ENCODE measurements at places on chromosomes 2 and 18.

DNA sequence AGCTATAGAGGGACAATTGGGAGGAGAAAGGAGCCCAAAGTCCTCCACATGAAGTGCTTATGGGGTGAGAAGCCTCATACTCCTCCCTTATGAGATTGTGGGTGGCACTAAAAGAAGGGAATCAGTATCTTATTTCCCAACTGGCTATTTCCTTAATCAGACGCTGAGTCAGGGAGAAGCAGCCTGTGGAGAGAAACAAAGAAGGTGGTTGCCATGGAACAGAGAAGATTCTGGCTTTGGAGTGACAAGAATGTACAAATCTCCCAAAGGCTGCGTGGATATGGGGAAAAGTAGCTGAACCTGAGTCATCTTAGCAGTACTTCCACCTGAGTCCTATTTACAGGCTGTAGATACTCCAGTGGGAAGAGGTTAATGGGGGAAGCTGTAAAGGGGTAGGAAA is 115.8 kb upstream of the CWC22 start:
- DNase-seq: no peak

DNA sequence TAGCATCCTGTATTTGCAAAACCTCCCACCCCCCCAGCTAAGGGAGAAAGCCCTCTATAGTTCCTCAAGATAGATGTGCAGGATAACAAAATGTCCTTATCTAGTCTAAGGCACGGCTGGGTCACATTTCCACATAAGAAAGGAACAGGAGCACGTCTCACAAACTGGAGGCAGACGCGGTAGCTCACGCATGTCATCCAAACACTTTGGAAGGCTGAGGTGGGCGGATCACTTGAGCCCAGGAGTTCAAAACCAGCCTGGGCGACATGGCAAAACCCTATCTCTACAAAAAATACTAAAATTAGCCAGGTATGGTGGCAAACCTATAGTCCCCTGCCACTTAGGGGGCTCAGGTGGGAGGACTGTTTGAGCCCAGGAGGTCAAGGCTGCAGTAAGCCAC is 9.3 kb downstream of the SF3B1 start:
- no peak for DNase-seq

DNA sequence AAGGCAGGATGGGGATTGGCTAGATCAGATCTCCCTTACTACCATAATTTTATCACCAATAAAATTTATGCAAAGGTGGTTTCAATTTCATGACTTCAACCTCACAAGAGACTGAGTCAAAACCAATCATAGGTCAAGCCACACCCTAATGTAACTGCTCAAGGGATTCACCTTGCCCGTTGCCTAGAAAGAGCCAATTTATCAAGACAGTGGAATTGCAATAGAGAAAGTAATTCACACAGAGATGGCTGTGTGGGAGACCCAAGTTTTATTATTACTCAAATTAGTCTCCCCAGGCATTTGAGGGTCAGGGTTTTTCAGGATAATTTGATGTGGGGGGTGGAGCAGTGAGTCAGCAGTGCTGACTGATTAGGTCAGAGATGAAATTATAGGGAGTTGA is 340.6 kb downstream of the RND3 start:
- no peak for DNase-seq

GRCh38 chr2:226795281-226796011 is 4.2 kb downstream of the IRS1 start:
- peak; percentile 30 for DNase-seq

- DNase-seq: peak; percentile 12
Observed at GRCh38 chr2:73250872-73251846, 17.1 kb downstream of the CCT7 start.

GRCh38 chr2:40282428-40282827 is 169.5 kb downstream of the SLC8A1 start:
- DNase-seq: no peak

- DNase-seq: no peak
Observed at GRCh38 chr2:67516362-67516761, 119.2 kb downstream of the ETAA1 start.

DNA sequence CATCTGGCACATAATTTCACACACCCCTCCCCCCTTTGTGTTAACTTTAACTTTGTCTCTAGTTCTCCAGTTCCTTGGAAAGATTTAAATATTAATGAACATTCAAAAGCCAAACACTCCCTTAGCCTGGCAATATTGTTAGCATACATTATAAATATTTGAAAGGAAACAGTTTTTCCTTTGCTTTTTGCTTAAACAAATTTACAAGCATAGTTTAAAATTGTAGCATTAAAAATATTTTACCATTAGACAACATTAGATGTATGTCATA is 113.1 kb upstream of the SLC38A11 start:
- no peak for DNase-seq

DNA sequence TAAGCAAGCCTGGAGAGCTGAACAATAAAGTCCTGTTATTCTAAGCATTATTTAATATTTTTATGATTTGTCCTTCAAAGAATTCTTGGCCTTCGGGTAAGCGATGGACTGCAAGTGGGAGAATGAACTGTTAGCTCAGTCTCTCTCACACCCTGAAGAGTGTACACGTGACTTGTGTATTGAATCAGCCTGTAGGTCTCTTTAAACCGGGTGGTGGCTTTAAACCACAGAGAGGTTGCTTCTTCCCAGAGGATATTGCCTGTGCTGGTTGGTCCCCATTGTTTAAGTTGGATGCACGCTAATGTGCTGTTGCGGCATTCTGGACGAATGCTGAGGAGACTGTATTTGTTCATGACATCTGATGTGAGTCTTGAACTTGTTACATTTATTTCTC is 183.3 kb downstream of the LTBP1 start:
- DNase-seq: no peak

DNA sequence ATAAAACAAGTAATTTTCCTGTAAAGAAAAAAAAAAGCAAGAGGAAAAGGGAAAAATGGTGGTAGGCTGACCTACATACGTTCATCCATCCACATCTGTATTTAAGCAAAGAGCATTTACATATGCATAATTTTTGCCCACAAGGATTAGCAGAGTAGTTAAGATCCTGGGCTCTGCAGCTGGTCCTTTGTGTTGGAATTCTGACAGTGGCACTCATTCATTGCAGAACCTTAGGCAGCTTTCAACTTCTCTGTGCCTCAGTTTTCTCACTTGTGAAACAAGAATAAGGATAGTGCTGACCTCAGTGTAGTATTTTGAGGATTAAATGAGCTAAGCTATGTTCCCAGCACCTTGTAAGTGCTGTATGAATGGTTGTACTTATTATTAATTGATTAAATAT is 211.3 kb downstream of the ARL4C start:
- DNase-seq: no peak

DNA sequence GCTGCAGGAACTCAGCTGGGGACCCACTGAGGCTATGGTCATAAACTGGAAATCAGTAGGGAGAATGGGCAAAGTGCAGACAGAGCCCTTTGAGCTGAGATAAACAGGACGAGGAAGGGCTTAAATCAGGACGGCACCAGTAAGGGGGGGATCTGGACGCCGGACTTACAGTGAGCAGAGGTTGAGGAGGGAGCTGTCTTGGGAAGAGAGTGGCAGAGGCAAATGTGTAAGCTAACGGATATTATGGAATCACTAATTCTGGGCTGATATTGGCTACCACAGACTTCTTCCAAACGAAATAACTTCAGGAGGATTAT is 539 bp downstream of the CYP27A1 start:
- no peak for DNase-seq

- DNase-seq: no peak
Observed at GRCh38 chr2:187541086-187542085, 12.8 kb downstream of the TFPI start.

DNA sequence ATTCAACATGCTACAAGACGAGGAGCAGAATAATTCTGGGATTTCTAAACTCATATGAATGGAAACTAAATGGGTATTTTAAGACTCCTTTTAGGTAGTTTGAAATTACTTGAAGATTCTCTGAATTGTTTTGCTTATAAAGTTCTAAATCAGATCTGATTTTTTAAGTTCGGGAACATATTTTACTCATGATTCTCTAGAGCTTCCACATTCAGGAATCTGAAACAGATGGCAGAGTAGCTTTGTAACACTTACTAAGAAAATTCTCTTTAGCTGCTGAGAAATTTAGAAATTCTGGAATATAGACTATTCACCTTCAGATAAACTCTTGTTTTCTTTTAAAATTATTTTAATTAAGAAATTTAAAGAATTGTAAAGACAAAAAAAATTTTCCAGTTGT is 13.7 kb downstream of the RBBP8 start:
- DNase-seq: no peak

GRCh38 chr2:100494712-100495111 is 24.4 kb downstream of the NMS start:
- no peak for DNase-seq

DNA sequence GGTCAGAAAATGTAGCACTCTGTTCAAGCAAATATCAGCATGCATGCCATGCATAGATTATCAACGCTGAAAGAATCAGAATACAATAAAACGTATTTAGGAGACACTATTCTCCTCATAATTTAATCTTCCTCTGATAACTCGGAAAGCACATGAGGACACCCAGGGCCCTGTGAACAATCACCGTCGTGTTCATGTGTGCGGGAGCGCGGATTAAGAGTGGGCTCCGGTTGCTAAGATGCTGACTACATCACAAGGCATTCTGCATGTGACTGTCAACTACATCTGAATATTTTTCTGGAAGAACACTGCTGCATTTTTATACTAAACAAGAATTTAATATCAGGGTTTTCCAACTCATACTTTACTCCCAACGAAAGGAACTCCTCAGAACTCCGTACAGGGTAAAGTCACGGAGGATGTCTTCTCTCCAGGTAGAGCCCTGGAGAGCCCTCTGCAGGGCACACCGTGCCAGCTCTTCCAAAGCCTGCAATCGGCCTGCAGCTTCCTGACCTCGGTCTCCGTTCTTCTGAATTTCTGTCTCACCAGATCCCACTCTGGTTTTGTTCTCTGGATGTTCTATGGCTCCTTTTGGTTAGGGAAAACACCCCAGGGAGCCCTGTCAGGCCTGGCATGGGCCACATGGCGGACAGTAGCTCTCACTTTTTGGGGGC is 59.6 kb downstream of the ZNF516 start:
- DNase-seq: no peak

GRCh38 chr18:79695269-79695668 is 15.7 kb downstream of the CTDP1 start:
- DNase-seq: no peak

DNA sequence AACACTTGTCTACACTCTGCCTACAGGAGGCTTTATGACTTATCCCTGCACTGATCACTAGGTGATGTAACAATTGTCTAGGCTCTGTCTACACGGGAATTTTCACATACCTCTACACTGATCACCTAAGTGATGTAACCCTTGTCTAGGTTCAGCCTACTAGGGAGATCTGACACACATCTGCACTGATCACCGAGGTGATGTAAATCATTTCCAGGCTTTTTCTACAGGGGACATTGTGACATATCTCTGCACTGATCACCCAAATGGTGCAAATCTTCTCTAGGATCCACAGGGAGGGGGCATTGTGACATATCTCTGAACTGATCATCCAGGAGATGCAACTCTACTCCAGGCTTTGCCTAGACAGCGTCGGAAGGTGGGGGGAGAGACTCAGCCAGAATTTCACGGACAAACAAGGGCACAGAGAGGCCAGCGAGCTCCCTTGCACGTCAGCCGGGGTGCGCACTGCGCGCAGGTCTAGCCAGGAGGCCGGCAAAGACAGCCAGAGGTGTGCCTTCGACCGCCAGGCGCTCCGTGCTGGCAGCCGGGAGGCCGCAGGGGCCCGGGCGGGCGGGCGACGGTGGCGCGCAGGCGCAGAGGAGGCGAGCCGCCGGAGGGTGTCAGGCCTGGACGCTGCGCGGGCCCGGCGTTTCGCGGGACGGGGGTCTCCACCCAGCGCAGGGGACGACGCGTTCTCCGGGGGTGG is 46.9 kb upstream of the USP14 start:
- DNase-seq: peak; percentile 82

- no peak for DNase-seq
Observed at GRCh38 chr18:57110290-57110689, 36.6 kb upstream of the BOD1L2 start.

DNA sequence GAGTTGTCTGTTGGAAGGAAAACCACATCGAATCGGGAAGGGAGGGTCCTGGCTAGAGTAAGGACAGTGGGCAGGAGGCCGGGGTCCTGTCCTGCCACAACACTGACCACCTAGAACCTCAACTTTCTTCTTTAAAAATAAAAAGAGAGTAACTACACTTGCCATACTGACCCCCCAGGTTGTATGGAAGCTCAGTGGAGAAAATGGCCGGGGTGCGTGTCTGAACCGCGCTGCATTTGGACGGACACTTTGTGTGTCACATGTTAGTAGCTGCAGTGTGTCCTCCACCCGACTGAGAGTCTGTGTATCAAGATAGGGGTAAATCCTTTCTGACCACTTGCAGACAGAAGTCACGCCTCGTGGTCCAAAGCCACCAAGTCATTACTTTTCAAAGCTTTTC is 87.0 kb downstream of the GBX2 start:
- no peak for DNase-seq

- no peak for DNase-seq
Observed at GRCh38 chr18:70513502-70514171, 224.8 kb downstream of the SOCS6 start.

- DNase-seq: no peak
Observed at GRCh38 chr18:38402509-38402908, 836.9 kb upstream of the CELF4 start.

DNA sequence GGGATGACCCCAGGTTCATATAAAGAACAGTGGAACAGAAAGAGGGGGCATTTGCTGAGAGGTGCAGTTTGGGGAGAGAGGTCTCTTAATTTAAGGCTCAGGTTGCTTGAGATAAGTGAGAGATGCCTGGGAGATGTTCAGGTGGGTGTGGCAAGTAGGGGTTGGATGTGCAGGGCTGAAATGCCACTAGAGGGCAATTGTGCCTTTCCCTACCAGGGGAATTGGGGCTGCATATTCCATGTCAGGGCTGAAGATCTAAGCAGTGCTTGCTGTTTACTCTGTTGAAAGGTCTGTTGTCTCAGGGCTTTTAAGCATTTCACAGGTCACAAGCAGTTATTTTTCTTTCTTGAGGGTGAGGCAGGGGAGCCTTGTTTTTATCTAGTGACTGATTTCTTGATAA is 7.8 kb downstream of the CCDC85A start:
- DNase-seq: no peak

- DNase-seq: no peak
Observed at GRCh38 chr2:234606896-234607295, 110.0 kb upstream of the ARL4C start.

GRCh38 chr18:55415258-55415871 is 172.6 kb downstream of the TCF4 start:
- peak; percentile 76 for DNase-seq

- no peak for DNase-seq
Observed at GRCh38 chr18:59878644-59879043, 21.2 kb upstream of the PMAIP1 start.
